ENCODE measurements at places on chromosomes 4 and X.

DNA sequence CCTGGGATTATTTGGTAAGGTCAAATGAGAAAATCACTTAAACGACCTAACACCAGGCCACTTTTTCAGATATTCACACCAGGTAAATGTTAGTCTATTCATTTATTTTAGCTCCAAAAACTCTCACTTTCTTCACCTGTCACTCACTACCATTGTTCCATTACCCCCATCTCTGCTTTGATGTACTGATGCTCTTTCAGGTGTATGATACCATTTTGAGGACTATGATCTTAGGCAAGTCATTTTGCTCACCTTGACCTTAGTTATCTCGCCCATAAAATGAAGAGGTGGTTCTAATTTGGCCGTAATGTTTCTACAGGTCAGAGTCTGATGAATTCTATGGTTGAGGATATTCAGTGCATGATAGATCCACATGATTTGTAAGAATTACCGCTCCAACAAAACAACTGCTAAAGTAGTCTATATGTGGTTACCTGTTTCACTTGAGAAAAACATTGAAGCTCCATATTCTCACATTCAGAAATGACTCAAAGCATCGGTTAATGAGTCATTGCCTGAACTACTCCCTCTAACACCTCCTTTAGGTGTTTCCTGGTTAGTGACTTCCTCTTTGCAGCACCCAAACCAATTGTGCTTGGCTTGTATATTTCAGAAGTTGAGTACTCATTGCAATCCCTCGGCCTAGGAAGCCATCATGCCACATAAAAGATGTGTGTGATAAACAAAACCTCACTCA, 4.5 kb downstream of the DTHD1 start:
- DNase-seq, result no peak

- no peak for DNase-seq
Observed at GRCh38 chr4:157246964-157247363, 26.4 kb downstream of the GRIA2 start.

GRCh38 chr4:5638316-5638715, 70.0 kb downstream of the EVC2 start:
- no peak for DNase-seq

DNA sequence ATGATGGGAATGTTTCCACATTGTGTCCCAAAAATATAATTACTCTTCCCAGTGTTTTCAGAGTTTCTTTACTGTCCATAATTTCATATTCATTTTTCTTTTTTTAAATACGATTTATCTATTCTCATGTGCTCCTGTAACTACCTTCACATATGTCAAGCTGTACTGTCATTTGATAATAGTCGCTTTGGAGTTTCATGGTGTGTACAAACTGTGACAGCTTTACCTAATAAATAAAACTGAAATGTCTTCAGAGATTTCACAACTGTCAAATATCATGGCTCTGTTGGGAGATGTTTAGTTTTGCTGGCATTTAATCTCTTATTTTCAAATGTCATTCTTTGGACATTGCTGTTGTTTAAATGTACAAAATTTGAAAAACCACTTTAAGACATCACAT, 450.2 kb downstream of the TLL1 start:
- no peak for DNase-seq

DNA sequence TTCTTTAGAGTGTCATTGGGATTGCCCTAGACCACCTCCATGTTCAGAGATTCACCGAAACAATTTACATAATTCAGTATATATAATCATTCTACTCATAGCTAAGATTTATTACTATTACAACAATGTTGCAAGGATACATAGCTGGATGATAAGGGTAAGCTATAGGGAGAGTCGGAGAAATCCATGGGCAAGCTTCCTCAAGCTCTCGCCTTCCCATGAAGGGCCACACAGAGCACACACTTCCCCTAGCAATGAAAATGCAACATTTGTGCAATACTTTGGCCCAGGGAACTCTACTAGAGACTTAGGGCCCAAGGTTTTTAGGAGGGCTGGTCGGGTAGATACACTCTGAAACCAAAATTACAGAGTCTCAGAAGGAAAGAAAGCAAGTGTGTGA, 49.7 kb upstream of the ABCG2 start:
- no peak for DNase-seq

- no peak for DNase-seq
Observed at GRCh38 chr4:167023364-167023925, 210.8 kb downstream of the SPOCK3 start.

GRCh38 chr4:48944756-48945241, 38.2 kb upstream of the OCIAD2 start:
- no peak for DNase-seq

DNA sequence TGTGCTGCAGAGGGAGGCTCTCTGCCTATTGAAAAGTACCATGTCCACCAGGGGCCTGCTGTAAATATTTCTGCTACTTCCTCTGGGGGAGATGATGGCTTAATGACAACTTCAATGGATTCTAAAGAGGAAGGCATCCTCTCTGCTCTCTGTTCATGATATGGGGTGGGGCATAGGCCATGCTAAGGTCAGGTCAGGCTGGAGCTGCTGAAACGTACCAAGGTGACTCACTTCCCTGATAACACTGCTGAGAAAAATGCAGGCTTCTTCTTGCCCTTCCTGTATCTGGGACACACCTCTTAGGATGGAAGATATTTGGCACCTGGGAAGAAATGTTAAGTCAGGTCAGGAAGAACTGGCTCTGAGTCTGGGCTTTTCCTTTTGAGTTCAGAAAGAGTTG, 31.5 kb downstream of the HS3ST1 start:
- no peak for DNase-seq

DNA sequence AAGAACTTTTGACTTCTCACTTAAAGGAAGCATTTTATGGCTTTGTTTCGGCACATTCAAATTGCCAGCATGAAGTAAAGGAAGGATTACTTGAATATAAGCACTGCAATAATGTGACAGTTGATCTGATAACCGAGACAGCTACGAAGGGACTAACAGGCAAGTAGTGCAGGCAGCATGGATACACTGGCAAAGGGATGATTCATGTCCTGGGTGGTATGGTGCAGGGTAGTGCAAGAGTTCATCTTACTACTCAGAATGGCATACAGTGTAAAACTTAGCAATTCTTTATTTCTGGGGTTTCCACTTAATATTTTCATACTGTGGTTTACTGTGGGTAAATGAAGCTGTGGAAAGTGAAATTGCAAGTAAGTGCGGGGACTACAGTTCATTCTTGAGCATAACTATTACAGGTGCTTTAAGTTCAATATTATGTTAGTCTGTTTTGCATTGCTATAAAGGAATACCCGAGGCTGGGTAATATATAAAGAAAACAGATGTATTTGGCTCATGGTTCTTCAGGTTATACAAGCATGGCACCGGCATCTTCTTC, 611.8 kb downstream of the SPOCK3 start:
- DNase-seq, result no peak

GRCh38 chr4:1404573-1405253, 1.5 kb downstream of the NKX1-1 start:
- DNase-seq, result no peak

DNA sequence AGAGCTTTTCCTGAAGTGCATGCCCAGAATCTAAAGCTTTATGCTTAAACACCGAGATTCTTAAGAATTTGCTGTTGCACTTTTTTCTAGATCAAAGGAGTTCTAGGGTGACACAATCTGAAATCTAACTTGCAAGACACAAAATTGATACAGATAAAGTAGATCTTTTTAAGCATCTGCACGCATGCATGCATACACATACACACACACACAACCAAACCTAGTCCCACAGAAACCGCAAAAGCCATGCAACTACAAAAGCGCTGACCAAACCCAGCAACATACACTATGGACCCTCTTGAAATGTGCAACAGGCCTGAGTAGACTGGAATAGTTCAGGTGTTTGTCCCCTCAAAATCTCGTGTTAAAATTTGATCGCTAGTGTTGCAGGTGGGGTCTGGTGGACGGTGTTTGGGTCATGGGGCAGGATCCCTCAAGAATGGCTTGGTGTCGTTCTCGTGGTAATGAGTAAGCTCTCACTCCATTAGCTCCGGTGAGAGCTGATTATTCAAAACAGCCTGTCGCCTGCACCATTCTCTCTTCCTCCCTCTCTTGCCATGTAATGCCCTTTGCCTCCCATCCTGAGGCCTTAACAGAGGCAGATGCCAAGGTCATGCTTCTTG, 52.7 kb downstream of the IRF2 start:
- DNase-seq, result no peak

GRCh38 chr4:24413311-24413784, 171.0 kb downstream of the DHX15 start:
- DNase-seq, result no peak

DNA sequence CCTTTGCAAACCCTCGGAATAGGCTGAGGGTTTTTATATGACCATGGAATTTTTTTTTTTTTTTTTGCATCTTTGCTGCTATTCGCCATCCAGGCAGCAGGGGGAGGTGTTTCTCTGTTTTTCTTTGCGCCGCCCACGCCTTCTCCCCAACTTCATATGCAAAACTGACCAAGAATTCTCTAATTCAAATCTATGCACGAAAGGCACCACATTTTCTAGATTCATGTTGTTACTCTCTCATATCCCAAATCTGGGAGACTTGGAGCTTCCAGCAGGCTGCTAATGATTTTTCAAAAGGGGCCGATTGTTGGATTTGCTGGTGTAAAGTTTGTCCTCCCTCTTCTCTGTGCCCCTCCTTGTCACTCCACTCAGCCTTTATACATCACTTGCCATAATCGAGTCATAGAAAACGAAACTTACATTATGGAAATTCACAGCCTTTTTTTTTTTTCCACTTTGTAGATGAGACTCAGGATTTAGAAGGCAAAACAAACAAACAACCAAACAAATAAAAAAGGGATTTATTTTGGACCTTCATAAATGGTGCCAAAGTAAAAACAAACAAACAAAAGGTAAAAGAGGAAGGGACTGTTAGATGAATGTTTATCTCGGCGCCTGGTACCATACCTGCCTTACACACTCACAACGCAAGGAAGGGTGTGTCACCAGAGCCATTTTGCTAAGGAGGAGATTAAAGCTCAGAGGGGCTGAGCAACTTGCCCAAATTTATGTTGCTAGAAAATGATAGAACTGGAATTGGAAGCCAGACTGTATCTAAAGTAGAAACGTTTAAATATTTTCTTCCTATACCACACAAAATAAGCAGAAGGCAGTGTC, 29.3 kb upstream of the BOD1L1 start:
- DNase-seq, result no peak

DNA sequence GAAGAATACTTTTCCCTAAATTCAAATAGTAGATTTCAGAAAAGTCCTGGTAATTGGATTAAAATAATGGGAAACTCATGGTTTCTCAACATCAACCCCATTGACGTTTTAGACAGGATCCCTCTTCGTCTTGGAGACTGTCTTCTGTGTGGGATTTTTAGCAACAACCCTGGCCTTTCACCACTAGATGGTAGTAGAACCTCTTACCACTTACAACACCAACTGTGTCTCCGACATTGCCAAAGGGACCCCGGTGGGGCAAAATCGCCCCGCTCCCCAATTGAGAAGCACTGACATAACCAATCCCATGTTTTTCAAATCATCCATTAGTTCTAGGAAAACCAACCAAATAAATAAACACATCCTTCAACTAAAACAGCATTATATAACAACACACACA, 16.9 kb upstream of the ANOS1 start:
- no peak for DNase-seq

DNA sequence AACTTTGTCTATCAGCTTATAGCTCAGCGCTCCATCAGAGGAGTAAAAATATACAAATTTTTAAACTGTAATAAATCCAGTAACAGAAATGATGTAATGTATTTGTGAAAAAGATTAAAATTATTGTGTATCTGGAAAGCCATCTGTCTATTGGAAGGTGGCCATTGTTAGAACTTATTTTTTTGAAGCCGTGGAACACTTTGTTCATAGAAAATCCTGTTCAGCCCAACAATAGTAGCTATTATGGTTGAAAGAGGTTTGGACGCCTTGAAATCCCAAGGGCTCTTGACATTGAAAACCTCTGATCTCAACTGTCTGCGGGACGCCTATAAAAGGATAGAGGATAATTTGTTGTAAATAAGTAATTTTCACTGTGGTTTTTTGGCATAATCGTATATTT, 98.3 kb downstream of the RAPGEF2 start:
- DNase-seq, result no peak

- no peak for DNase-seq
Observed at GRCh38 chr4:89914609-89915550, 20.2 kb downstream of the MMRN1 start.

- DNase-seq, result no peak
Observed at GRCh38 chr4:37769391-37769989, 57.0 kb upstream of the PGM2 start.

GRCh38 chr4:171162478-171162877, 650.7 kb upstream of the GALNTL6 start:
- DNase-seq, result no peak

- no peak for DNase-seq
Observed at GRCh38 chr4:102518703-102519131, 17.6 kb downstream of the NFKB1 start.

- no peak for DNase-seq
Observed at GRCh38 chrX:23854122-23854521, 53.6 kb downstream of the APOO start.

DNA sequence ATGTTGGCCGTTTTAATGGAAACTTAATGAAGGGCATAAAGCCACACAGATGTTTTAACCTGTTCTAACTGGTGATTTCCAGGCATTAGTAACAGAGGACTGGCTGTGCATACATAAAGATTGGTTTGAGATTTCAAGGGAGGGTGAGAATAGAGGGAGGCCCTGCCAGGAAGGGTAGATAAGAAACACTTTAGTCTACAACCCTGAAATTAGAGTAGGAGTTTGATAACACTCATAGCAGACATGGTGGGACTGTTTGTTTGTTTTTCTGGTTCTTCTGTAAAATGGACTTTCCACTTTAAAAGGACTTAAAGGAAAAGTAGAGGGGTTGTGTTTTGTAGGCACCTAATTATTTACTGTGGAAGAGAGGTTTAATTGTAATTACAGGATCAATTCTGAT, 16.2 kb downstream of the SLC4A4 start:
- no peak for DNase-seq

DNA sequence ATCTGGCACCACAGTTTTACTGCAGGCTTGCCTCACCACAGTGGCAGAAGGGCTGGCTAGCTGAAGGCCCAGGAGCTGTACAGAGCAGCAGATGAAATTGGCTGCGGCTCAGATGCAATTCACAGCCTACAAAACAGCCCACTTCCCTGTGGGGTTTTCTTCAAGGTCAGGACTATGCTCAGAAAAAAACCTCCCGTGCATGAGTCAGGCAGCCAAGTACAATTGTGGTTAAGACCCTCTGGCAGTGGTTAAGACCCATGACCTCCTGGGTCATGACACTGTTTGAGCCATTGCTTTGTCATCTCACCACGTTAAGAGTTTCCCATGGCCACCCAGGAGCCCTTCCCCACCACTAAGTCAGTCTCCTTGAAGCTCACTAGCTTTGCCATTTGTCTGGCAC, 276.3 kb downstream of the HNRNPD start:
- no peak for DNase-seq

GRCh38 chrX:151081016-151081415, 95.4 kb upstream of the GPR50 start:
- DNase-seq, result no peak

Data from cortex of kidney (tissue), 1 donor.